ENCODE measurements at places on chromosomes 12 and 14.

GRCh38 chr14:104586832-104587620 is 7.5 kb downstream of the C14orf180 start:
- DNase-seq: no peak

GRCh38 chr12:107642240-107642639 is 43.4 kb upstream of the PWP1 start:
- DNase-seq: no peak

DNA sequence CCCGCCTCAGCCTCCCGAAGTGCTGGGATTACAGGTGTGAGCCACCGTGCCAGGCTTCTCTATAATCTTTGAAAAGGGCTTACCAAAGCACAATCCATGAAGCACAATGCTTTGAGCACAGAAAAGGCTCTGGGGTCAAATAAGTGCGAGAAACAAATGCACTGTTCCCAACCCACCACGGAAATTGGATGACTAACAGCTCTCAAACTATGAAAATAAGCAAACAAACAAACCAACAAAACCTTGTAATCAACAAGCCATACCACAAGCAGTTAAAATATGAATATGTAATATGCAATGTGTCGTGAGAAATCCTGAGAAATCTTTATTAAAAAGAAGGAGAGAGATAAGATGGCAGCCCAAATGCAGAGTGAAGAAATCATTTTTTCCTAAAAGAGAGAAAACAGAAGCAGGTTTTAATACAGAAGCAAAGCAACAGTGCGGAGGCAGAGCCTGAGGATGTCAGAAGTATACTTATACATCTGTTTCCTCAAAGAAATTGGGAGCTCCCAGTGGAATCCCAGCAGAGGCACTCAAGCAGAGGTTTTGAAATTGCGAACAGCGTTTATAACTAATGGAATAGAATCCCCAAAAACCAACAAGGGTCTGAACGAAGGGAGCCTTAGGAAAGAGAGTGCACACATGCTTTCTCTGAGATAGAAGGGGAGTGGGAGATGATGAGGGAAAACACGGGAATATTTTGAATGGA is 17.1 kb downstream of the SMCO2 start:
- no peak for DNase-seq

- DNase-seq: no peak
Observed at GRCh38 chr12:1590221-1590979, 4.0 kb downstream of the FBXL14 start.

- no peak for DNase-seq
Observed at GRCh38 chr12:78385541-78385940, 479.0 kb upstream of the SYT1 start.

- DNase-seq: no peak
Observed at GRCh38 chr12:132337557-132337956, 8.2 kb upstream of the GALNT9 start.

DNA sequence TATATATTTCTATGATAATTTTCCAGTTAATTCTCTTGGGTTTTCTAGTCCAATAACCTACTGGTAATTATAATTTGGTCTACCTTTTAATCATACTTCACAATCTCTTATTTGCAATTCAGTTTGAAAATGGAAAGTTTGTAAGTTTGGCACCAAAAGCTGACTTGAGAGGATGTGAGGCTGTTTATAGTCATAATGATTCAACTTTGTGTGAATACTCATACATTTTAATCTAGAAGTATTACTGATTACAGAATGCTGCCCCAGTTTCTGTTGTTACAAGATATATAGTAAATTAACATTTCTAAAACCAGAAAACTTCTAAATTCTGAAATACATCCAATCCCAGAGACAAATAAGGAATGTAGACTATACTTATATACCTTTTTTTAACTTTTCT is 158.2 kb downstream of the SLC38A4 start:
- no peak for DNase-seq

DNA sequence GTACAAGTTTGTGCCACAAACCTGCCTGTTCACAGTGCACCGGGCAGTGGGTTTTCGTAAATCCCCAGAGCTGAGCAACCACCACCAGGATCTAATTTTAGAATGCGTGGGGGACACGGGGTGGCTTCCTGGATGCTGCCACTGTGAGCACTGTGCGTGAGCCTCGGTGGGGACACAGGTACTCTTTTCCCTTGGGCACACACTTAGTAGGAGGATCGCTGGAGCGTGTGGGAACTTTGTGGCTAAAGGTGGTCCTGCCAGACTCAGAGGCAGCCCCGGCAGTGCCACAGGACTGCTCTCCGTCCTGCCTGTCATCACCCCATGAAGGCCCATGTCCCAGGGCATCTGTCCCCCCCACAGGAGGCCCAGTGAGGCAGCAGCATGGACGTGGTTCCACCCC is 21.1 kb downstream of the BTBD6 start:
- no peak for DNase-seq

GRCh38 chr12:21993438-21993981 is 52.3 kb upstream of the ABCC9 start:
- no peak for DNase-seq

GRCh38 chr12:24820872-24821271 is 128.0 kb downstream of the BCAT1 start:
- no peak for DNase-seq

DNA sequence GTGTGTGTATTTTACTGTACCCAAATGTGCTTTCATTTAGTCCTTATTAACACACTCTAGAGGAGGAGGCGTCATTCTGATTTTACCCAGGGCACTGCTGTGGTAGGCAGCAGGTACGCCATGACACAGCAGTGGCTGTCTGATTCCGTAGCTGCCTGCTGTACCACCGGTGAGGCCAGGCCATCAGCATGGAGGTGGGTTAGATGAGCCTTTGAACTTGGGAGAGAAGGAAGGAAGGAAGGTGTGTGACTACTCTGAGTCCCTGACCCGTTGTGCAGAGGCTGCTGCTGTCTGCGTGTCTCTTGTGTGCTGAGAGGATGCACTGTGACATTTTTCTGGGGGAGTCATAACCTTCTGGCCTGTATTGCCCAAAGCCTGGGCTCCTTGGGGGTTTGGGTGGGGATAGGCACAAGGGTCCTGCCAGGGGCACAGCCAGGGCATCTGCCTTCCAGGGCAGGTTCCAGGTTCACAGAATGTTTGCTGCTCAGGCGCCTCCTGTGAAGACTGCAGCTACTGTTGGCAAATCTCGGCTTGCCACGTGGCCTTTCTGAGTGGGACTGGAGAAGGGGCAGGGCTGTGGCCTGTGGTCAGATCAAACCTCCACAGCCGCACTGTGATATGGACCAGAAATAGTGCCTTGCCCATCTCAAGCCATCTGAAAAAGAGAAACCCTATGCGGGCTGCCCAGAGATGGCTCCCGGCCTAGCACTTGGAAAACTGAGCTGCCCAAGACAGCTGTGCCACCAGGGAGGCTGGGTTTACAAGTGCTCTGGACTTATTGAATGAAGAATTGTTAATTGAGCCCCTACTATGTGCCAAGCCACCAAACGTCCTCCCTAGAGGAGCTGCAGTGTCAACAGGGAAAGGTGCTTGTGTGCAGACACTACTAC is 47.1 kb downstream of the MLXIP start:
- DNase-seq: no peak

GRCh38 chr14:81401420-81402122 is 1.4 kb upstream of the STON2 start:
- no peak for DNase-seq

DNA sequence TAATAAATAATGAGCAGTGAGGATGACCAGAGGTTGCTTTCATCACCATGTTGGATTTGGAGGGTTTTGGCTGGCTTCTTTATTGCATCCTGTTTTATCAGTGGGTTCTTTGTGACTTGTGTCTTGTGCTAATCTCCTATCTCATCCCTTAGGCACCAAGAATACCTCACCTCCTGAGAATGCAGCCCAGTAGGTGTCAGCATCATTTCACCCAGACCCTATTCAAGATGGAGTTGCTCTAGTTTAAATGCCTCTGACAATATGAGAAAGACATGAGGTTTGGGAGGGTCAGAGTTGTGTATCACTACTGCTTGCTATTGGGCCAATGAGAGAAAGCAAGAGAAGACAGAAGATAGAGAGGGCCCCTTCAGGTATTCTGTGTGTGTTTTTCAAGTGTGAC is 592.2 kb downstream of the ETNK1 start:
- no peak for DNase-seq

DNA sequence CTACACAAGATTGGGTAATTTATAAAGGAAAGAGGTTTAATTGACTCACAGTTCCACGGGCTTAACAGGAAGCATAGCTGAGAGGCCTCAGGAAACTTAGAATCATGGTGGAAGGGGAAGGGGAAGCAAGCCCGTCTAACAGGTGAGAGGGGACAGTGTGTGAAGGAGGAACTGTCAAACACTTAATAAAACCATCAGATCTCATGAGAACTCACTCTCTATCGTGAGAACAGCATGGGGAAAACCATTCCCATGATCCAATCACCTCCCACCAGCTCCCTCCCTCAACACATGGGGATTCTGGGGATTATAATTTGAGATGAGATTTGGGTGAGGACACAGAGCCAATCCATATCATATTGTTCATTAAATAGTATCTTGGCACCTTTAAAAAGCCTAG is 56.1 kb downstream of the EPS8 start:
- DNase-seq: no peak

- no peak for DNase-seq
Observed at GRCh38 chr12:100337727-100338126, 19.1 kb upstream of the SLC17A8 start.

- no peak for DNase-seq
Observed at GRCh38 chr12:4172999-4173398, 100.6 kb upstream of the CCND2 start.

DNA sequence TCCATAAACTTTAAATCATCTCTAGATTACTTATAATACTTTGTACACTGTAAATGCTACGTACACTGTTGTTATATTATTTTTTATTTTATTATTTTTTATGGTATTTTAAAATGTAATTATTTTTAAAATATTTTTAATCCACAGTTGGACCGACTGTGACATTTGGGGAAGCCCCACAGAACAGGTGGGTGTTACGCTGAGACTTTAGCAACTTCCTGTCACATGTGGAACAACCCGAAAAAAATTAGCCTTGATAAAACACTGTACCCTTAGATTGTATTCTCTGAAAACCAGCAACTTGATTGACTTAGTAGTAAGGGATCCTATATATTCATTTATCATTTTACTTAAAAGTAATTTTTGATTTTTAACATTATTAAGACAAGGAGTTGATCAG is 1755.7 kb upstream of the SEL1L start:
- DNase-seq: no peak

- DNase-seq: no peak
Observed at GRCh38 chr12:1855241-1855640, 34.9 kb downstream of the LRTM2 start.

- no peak for DNase-seq
Observed at GRCh38 chr14:106875503-106875902, 1349.1 kb downstream of the TMEM121 start.

- DNase-seq: no peak
Observed at GRCh38 chr14:52333823-52334657, 19.9 kb downstream of the PTGER2 start.

DNA sequence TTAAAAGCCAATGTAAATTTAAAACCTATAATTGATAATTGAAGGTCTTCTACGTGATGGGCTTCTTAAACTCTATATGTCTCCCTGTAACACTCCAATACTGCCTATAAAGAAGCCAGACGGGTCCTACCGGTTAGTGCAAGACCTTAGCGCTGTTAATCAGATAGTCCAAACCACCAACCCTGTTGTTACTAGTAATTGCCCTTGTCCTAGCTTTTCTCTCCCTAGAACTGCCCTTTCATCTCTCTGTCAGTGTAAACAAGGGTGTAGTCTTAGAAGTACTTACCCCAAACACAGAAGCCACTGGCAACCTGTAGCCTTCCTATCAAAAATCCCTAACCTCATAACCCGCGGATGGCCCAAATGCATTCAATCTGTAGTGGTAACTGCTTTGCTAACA is 243.0 kb upstream of the DIO3 start:
- DNase-seq: no peak

DNA sequence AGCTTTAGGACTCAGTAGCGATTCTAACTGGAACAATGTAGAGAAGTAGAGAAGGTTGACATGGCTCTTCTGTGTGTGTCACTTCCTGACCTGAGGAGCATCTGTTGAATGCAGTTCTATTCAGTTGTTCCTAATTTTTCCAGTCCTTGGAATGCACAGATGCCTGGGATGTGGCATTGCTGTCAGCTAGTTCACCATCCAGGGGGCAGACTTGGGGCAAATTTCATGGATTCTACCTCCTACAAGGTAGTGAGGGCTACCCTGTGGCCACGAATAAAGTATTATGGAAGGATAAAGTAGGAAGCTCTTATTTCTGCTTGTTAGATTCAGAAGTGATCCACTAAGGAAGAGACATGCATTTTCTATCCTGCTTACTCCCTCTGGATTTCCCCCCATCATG is 74.4 kb upstream of the GPATCH2L start:
- no peak for DNase-seq

DNA sequence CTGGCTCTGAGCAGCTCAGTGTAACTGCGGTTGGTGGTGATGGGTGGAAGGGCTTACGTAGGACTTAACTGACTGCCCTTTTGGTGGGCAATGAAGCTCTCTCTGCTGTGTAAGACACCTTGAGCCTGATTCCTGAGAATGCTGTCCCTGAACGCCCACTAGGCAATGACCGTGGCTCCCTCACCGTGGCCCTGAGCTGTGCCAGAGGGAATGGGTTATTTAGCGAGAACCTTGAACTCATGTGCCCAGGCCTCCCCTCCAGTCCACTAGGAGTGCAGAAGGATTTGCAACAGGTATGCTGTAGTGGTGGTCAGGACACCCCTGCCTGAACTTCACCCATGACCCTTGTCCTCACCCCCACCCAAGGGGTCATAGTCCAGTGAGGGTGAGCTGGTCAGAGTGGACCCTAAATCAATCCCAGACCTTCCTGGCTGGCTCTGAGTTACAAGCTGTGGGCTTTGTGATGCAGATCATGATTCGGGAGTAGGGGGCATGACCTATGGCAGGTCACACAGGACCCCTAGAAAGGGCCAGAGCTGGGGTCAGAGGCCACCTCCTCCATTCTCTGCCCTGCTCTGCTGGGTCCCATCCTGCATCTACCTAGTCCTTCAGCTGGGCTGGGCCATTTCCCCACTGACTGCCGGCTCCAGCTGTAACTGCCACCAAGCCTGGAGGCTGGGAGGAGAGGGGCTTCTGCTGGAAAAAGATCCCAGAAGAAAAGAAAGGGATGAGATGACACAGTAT is 14.5 kb upstream of the ANKRD33 start:
- DNase-seq: no peak

DNA sequence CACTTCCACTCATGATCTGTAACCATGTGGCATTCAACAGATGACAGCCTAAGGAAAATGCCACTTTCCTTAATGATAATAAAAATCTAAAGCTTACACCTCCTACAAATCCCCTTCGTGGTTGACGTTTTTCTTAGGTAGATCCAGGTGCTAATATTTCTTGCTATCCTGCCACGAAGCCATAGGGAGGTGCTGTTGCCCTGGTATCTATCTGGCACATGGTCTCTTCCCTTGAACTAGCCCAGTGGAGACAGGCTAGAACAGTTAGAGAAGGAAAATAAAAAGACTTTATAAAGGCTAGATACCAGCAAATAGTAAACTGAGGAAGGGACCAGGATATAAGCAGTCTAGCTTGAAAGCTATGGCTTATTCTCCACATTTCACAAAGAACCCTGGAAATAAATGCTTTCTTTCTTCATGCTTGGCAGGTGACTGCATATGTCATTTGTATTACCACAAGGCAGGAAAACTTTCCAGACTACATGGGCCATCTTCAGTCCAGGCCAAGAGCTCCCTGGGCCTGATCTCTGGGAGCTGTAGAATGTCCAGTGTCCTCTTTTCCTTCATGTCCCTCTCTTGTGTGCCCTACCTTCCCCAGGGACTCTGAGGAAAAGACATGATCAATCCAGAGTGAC is 15.3 kb downstream of the SPIC start:
- DNase-seq: peak; percentile 75

- no peak for DNase-seq
Observed at GRCh38 chr14:90253826-90254225, 2.5 kb upstream of the PSMC1 start.

Data from HuH-7 (cell line).